ENCODE measurements at places on chromosomes 5 and 9. TPM values are rescaled to one million over a fixed set of nuclear protein-coding genes. Genes with fewer than 3 reads are reported as not detected.

The KCNIP1 gene
- not detected for total RNA-seq

The NRG2 gene
- under 0.01 TPM for total RNA-seq

The PAEP gene
- not detected for total RNA-seq

The BHMT2 gene
- not detected for total RNA-seq

The LRRC19 gene
- not detected for total RNA-seq

The PSD2 gene
- not detected for total RNA-seq

The IFNA2 gene
- total RNA-seq, result not detected

The STING1 gene
- total RNA-seq, result 2.8 TPM

The SLC35D2 gene
- total RNA-seq, result 30.3 TPM

The MIER3 gene
- 32.9 TPM for total RNA-seq

The NSA2 gene
- 99.9 TPM for total RNA-seq

The GLE1 gene
- 27.1 TPM for total RNA-seq
